ENCODE measurements at places on chromosomes 1 and 21.

GRCh38 chr1:174812016-174812415 lies 187.7 kb upstream of the CACYBP start:
- no peak for DNase-seq

DNA sequence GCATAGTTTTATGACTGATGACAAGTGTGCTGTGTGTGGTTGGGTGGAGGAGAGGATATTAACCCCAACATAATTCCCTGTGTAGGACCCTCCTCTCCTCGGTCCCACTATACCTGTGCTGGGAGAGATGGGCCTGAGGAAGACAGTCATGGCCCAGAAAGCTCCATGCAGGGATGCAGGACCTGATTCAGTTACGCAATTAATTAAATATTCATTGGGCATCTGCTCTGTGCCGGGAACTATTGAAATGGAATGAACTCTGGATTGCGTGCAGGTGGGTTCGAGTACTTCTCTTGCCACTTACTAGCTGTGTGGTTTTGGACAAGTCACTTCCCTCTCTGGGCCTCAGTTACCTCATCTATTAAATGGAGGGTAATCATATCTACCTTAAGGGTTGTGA lies 74.6 kb downstream of the CD247 start:
- DNase-seq = no peak

- DNase-seq = no peak
Observed at GRCh38 chr1:32592943-32593342, 53.7 kb downstream of the ZBTB8A start.

DNA sequence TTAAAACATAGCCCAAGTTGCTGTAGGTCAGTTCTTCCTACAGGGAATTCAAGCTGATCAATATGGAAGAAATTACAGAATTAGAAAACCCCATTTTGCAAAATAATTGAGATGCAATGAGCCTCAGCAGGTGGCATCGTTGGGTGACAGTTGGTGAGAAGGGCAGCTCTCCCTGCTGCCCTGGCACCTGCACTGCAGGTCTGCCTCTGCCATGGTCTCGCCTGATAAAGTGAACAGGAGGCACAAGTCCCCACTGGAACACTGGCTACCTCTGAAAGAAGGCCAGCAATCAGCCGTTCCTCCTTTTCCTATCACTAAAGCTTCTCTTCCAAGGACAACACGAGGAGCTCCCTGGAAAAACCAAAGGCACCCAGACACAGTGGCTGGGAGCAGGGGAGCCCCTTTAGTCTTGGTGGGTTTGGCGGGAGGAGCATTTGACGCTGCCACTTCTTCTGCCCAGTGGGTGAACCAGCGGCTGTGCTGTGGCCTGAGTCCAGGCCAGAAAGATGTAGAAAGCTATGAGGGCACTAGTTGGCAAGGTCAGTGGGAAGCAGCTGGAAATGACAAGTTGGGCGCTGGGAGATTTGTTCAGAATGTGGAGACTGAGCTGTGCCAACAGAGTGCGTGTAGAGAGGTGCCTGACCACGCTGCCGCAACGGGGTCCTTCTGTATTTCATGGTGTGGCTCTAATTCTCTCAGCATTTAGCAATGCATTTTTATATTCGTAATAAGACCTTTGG lies 93.1 kb downstream of the RIPK4 start:
- DNase-seq = no peak

DNA sequence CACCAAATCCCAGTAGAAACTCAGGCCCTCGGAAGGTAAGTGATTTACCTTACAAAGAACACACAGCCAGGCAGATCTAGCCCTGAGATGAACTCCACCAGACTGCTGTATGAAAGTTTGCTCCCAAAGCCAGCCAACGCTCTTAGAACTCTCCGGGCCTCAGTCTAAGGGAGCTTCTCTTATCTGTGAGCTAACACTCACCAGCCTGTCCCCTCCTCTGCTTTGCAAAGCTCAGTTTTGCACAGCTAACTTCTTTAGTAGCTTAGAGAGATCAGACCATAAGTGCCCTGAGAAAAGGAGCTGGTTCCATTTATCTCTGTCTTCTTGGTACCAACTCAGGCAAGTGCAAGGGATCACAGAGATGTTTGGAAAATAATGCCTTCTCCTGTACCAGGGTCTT lies 195.8 kb upstream of the JUN start:
- DNase-seq = no peak

GRCh38 chr1:155062151-155062686 lies 1.3 kb upstream of the EFNA4 start:
- no peak for DNase-seq

GRCh38 chr1:227793948-227794816 lies 21.3 kb upstream of the PRSS38 start:
- no peak for DNase-seq

DNA sequence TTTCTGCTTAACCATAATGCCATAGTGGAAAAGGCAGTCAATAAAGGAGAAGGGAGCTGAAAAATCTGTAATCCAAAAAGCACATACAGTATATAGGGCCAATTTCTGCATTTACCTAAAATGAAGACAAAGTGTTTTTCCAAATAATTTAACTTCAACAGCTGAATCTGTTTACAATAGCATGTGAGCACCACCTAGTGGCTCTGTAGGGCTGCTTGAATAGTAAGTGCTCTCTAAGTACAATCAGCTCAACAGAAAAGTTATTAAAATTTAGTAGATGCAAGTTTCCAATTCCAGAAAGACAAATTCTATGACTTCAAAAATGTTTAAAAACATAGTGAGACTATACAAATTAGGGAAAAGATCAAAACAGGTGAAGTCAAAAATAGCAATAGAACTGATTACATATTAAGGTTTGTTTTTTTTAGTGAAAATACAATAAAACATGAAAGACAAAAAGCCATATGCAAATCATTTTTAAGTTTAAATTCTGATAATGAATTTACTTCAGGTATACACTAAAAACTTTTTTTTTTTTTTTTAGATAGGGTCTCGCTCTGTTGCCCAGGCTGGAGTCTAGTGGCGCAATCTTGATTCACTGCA lies 220.0 kb downstream of the SETD4 start:
- DNase-seq = no peak
